Left hindlimb (tissue), 1 donor: ENCODE measurements at places on chromosomes 1 and 21.

GRCh38 chr1:206829875-206830274 is 35.5 kb upstream of the IL20 start:
- DNase-seq, result no peak

- DNase-seq, result no peak
These were observed 58.9 kb downstream of the DIRAS3 start for GRCh38 chr1:67991546-67991945.

DNA sequence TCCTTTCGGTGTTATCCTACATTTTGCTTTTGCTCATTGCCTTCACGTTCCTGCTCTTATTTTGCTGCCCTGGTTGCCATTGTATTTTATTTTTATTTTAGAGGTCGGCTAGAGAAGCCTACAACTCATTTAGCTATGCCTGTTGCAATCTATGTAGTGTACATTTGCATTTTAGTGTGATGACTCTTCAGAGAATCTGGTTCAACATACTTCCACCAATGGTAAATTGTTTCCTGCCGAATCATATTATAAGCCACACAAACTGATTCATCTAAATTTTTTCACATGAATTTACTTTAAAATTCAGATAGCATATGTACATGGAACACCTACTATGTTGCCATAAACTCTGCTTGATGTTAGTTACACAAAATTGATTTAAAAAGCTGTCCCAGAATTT is 1596.9 kb downstream of the PLA2G4A start:
- DNase-seq, result no peak

DNA sequence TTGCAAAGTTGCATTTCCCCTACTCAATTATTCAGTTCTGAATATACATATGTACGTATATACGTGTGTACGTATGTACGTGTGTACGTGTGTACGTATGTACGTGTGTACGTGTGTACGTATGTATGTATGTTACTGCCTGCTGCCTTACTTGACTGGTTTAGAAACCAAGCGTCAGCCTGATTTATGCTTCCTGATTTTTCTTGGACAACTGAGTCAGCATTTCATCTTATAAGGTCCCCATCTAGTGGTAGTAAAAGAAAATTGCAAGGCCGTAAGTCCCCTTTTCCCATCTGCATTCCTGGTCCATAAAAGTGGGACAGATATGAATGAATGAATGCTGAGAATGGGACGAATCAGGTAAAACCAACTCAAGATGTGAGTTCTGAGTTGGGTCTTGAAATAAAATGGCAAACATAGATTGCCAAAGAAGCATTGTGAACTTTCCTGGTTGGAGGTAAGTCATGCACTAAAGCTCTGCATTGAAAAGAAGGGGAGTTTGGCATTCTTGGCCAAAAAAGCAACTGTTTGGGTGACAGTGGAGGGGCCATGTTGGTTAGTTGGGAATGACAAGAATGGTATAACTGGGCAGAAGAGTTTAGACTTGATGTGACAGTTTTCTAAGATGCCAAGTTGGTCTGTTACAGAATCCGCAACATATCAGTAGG is 76.4 kb upstream of the DNAH14 start:
- no peak for DNase-seq

DNA sequence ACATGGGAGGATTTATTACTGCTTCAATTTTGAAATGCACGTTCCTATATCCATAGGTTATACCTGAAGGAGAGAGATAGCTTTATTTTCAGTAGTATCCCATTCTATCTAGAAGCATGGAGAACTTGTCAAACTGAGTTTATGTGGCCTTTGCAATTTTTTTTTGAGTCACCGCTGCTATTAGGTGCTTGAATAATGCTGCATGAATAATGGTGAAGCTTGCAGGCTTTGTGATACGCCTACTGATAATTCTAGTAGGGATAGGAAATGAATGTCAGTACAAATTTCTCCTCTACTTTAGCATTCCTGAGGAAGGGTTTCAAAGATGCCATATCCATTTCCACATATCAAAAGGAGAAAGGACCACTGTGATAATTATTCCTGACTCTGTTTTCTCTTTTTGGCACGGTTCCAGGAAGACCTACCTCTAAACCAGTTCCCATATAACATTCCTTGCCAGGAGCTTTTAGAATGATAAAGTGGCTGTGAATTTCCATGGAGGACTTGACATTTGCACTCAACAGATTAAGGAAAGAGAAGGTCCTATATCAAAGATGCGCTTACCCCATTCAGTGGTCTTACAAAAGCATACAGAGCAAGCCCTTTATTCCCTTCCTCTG is 83.5 kb downstream of the SPATA46 start:
- no peak for DNase-seq

DNA sequence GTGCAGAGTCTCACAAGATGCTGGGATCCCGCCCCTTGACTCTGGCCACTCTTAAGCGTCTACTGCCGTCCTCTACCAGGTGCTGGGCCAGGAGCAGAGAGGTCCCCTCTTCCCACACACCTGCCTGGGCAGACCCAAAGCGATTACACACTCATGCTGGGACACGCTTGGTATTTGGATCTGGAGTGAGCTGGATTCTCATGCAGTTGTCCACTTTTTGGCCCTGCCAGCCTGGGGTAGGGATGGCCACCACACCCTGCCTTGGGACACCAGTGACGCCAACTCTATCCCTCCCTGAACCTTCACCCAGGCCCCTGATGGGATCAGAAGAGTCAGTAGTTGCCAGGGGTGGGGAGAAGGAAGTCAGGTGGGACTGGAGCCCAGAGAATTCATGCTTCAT is 28.6 kb downstream of the ITPKB start:
- no peak for DNase-seq

- no peak for DNase-seq
These were observed 21.0 kb upstream of the SLC44A3 start for GRCh38 chr1:94799206-94799605.

GRCh38 chr1:54108156-54108555 is 44.6 kb downstream of the CDCP2 start:
- no peak for DNase-seq

DNA sequence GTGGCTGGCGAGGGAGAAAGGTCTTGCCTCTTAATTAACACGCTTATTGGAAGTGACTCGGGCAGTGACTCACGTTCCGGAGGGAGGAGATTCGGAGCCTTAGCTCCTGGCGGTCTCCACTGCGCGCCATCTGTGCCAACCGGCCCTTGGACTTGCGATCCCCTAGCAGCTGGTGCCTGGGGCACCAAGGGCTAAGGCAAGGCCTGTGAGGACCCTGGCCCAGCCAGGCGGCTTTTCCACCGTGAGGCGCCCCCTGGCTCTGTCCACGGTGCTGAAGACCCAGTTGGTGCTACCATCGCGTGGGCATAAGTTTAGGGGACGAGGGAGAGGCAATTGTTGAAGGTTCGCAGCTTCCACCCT is 1.3 kb upstream of the SYT6 start:
- peak; percentile 42 for DNase-seq

DNA sequence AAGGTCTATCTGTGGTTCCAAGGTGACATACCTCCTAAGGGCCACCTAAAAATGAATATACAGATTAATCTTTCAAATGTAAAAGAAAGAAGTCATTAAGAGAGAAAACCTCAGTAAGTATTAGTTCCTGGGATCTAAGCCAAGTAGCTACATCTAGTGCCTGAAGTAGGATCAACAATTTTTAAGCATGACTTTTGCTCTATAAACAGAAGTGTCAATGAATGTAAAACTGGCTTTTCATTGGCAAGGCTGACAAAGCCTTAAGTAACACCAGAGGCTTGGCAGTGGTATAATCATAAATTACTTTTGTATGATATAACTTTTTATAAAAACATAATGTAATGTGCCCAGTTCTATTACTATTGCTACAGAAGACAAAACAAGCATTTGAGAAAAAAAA is 12.2 kb upstream of the ACADM start:
- no peak for DNase-seq

DNA sequence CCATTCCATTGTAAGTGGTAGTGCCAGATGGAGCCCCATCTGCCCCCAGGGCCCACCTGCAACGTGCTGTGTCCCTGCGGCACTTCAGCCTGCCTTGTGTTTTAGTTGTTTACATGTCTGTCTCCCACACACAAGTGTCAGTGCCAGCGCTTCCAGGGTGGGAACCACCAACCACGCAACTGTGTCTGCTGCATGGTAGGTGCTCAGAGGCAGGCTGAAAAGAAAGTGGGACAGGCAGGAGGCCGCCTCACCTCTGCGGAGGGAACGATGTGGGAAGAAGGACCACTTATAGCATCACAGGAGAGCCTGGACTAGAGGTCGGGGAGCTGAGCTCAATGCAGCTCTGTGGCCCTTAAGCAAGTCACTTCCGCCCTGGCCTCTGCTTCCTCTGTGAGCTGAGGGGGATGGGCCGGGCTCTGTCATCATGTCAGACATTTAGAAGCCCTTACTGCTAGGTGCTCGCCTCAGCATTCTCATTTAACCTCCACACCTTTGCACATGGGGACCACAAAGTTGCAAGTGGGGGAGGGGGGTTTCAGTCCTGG is 17.9 kb downstream of the SLC9A1 start:
- no peak for DNase-seq

- DNase-seq, result no peak
These were observed 352.4 kb downstream of the USP25 start for GRCh38 chr21:16082038-16082816.

- no peak for DNase-seq
These were observed 52.7 kb upstream of the COA6 start for GRCh38 chr1:234320549-234320948.

- DNase-seq, result no peak
These were observed 6.3 kb downstream of the HAPLN2 start for GRCh38 chr1:156625436-156626078.

GRCh38 chr21:44955141-44955797 is 15.4 kb downstream of the SLX9 start:
- no peak for DNase-seq

GRCh38 chr1:61670016-61670415 is 54.9 kb downstream of the TM2D1 start:
- DNase-seq, result no peak

- DNase-seq, result no peak
These were observed 10.6 kb downstream of the ZZZ3 start for GRCh38 chr1:77671836-77672235.
